ENCODE measurements at places on chromosomes 2 and 18. TPM values are rescaled to one million over a fixed set of nuclear protein-coding genes. Genes with fewer than 3 reads are reported as not detected.

- DNase-seq, result no peak
Measured at GRCh38 chr2:54908591-54908990, 141.7 kb downstream of the RTN4 start.

DNA sequence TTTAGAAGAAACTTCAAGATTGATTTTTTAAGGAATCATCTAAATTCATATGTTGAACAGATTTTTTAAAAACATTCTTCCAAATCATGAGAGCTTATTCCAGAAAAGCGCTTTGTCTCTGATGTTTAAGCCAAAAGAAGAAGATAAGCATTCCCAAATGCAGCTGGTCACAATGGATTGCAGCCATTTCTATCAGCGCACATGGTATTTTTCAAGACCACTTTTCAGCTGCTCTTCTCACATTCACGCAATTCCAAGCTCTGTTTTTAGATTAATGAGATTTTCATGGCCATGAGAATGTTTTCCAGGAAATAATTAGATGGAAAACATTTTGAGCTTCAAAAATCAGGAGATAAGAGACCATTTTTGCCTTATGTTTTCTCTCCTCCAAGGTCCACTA is 8.7 kb downstream of the OSBPL1A start:
- DNase-seq, result no peak

DNA sequence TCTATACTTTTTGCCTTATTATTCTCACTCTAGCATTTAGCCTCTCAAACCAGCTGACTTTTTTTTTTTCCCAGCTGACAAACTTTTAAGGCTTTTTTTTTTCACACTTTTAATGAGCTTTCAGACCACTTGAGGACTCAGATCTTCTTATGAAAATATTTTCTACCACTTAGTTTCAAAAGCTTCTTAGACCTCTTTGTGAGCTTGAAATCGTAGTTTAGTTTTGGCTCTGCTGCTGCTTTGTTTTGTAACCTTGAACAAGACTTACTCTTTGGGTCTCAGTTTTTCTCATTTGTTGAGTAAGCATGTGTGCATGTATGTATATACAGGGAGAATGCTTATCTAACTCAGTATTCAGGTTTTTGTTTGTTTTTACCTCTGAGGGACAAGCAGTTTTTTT is 3.5 kb downstream of the NBEAL1 start:
- DNase-seq, result no peak

DNA sequence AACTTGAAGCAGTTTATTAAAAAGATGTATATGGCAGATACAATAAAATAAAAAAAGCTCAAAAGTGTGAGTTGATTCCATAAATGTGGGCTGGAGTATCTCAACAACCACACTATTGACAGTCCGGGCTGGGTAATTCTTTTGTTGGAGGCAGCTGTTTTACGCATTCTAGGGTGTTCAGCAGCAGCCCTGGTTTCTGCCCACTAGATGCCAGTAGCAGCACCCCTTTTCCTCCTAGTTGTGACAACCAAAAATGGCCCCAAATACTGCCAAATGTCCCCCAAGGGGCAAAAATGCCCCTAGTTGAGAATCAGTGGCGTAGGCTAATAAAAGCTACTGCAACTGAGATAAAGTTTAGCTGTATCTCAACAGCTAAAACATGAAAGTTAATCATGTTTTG is 44.8 kb downstream of the CHMP3 start:
- DNase-seq, result no peak

DNA sequence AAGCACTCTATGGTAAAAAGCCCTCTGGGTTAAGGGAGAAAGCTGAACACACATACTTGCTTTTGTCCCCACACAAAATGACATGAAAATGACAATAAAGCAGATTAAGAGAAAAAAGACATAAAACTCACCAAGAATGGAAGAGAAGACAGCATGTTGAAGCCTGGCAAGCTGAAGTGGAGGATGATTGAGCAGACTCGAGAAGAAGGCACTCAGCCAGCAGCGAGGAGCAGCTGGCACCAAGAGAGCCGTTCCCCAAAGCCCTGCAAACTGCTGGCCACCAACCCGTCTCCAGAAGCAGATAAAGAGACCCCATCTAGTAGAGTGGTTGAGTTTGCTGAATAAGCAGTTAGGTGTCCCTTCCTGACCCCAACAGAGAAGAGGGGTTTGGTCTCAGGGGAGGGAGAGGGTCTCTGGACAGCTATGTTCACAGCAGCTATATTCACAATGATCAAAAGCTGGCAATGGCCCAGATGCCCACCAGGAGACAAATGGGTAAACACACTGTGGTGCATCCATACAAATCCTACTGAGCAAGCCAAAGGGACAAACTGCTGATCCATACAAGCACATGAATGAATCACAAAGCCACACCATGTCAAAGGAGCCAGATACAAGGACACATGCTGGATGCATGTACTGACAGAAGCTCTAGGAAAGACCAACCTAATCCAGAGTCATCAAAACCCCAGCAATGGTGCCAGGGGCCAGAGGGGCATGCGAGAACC is 36.9 kb downstream of the FAM168B start:
- DNase-seq, result no peak

DNA sequence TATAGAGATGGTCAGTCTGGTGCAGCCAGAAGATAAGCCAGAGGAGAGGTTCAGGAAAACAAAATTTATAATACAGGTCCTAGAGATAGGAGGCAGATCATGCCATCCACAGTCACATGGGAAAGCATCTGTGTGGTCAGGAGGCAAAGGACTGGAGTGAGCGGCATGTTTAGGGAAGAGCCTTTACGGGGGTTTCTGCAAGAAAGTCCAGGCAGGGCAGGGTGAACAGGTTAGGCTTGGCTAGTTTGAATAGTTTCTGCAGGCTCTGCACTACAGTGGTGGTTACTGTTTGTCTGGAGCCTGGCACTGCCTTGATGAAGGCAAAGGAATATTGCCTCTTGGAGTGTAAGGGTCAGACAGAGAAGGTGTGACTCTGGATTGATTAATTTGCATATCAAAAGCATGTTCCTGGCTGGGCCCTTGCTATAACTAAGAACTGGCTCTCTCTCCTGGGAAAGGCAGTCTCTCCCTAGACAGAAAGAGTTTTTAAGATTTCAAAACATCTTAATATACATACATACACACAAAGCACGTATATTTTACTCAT is 1034.7 kb upstream of the CHAC2 start:
- no peak for DNase-seq

GRCh38 chr18:12579775-12580174 is 78.1 kb downstream of the SPIRE1 start:
- no peak for DNase-seq

- DNase-seq, result no peak
Measured at GRCh38 chr2:127528487-127528886, 2.2 kb upstream of the IWS1 start.

Gene ONECUT2
- total RNA-seq, result not detected

Gene UGT1A5
- not detected for total RNA-seq
